ENCODE measurements at places on chromosomes 7 and 10.

- no peak for DNase-seq
Measured at GRCh38 chr10:36281831-36282331, 639.8 kb upstream of the FZD8 start.

DNA sequence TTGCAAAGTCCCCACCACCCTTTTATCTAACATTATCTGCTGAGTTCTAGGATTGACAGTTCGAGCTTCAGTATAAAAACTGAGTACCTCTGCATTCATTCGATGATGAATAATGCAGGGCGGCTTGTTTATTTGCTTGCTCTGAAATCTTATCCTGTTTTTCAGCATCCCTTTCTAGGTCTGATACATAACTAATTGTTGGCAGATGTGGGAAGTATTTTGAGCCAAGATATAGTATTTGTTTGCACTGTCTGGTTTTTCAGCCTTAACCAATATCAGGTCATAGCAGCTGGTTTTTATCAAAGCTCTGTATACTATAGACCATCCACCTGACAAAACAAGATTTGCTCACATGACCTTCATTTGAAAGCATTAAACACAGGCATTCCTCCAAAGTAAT, 161.4 kb downstream of the TFEC start:
- no peak for DNase-seq

- no peak for DNase-seq
Measured at GRCh38 chr10:132606031-132606491, 68.5 kb downstream of the INPP5A start.

- DNase-seq, result no peak
Measured at GRCh38 chr7:55730197-55730596, 132.4 kb downstream of the SEPTIN14 start.

GRCh38 chr7:85749696-85750453, 563.0 kb upstream of the SEMA3D start:
- DNase-seq, result no peak

All from CD4-positive, alpha-beta T cell treated with Interleukin-17A for 4 hours (primary cell).